ENCODE measurements at places on chromosomes 16 and 17. TPM values are rescaled to one million over a fixed set of nuclear protein-coding genes. Genes with fewer than 3 reads are reported as not detected.

GRCh38 chr16:27722207-27722606 lies 172.3 kb downstream of the KATNIP start:
- no peak for DNase-seq

DNA sequence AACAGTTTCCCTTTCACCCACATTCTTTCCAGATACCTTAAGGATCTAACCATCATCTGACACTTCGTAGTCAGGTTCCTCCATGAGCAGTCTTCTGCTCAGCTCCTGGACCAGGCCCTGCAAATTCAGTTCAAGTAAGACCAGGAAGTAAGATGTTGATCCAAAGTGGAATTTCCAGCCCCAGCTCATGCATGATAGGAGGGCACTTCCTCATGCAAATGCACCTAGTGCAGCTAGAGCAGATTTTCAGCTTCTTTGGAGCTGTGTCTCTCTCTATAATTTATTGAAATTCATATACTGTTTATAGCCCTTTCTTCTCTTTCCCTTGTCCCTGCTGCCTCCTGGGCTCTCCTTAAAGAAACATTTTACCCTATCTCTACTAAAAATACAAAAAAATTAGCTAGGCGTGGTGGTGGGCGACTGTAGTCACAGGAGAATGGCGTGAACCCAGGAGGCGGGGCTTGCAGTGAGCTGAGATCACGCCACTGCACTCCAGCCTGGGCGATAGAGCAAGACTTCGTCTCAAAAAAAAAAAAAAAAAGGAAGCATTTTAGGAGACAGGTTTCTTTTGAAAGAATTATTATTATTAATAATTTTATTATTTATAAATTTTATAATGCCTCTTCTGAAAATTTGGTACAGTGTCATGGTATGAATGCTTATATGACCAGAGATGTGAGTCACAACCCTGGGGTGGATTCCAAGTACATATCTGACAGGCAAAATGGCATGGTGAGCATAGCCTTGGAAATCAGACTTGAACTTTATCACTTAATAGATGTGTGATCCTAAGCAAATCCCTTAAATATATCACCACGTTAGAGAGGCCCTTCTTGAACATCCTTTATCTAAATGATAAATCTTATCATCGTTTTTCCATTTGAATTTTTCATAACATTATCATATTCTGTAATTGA lies 94.3 kb downstream of the SSH2 start:
- DNase-seq, result no peak

GRCh38 chr17:55161935-55162555 lies 102.7 kb upstream of the HLF start:
- no peak for DNase-seq

DNA sequence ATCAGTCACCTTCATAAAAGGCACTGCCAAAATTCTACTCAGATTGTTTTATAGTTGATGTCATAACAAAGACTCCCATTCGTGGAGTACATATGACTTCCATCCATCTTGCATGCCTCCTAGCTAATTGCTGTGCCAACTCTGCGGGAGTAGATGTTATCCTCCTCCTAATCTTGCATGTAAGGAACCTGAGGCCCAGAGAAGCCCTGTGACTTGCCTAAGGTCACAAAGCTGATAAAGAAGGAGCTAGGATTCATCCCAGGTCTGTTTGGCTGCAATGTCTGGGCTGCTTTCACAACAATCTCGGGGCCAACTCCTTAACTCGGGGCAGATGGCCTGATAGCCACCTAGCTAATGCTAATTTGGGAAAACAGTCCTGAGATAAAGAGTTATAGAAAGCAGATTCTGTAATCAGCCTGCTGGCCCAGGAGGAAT lies 87.3 kb downstream of the YPEL2 start:
- DNase-seq, result no peak

DNA sequence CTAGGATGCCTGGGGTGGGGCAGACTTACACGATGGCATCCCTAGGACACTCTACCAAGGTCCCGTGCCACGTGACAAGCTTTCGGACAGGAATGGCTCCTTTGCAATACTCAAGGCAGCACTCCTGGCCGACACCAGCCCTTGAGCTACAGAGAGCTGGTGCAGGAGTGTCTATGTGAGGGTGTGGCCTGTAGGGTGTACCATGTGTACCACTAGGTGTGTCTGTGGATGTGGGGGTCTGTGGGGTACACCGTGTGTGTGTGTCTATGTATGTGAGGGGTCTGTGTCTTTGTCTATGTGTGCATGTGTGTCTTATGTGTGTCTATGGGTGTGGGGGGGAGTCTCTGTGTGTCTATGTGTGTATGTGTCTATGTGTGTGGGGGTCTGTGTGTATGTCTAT lies 1.9 kb upstream of the TLE7 start:
- no peak for DNase-seq

DNA sequence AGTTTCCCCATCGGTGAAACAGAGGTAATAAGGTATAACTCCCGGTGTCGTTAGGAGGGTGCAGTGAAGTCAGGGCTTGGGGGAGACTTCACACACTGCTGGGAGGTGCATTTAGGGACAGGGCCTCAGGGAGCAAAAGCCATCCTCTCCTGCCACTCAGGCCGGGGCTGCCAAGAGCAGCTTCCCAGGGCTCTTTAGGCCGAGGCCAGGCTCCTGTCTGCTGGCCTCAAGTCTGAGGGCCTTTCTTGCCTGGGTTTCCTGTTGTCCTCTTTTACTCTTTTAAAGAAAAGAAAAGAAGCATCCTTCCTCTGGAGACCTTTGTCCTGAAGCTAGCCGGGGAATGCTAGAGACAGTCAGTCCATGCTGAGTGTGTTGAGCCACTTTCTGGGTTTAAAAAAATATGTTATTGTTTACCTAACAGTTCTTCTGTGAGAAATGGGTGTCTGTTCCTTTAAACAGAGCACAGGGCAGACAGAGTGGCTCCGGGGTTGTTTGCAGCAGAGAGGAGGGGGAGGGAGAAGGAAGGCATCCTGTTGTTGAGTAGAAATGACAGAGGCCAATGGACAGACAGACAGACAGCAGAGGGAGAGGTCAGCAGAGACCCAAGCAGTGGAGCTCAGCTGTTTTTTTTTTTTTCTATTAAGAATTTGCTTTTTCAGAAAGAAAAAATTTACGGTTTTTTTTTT lies 79.1 kb downstream of the C17orf67 start:
- DNase-seq, result no peak

GRCh38 chr17:69335058-69335457 lies 8.1 kb upstream of the ABCA5 start:
- DNase-seq, result no peak

DNA sequence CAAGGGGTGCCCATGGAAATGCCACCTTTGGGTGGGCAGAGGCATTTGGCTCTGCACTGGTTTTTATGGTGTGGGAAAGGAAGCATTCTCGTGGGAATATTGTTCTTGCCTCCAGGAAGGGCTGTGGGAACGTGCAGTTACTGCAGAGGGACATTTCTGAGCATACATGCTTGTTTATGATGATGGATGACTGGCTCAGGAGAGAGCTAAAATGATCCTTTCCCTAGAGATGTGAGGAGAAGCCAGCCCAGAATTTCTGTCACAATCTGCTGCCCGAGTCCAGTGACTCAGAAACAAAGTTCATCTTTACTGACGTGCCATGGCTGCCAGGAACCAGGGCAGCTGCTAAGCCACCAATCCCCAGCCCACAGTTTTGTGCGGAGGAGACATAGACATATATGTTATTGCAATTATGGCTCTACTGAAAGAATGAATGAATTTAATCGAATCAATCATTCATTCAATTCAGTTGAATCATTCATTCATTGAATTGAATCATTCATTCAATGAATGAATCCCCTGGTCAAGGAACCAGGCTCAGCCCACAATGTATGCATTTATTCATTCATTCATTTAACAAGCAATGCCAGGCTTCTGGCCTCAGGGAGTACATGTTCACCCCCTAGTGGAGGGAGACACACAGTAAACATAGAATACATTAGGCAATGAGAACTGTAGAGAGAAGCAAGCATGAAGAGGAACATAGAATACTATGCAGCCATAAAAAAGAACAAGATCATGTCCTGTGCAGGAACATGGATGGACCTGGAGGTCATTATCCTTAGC lies 414.4 kb upstream of the HSBP1 start:
- no peak for DNase-seq

GRCh38 chr17:1362065-1362848 lies 37.8 kb downstream of the YWHAE start:
- DNase-seq, result peak; percentile 55

DNA sequence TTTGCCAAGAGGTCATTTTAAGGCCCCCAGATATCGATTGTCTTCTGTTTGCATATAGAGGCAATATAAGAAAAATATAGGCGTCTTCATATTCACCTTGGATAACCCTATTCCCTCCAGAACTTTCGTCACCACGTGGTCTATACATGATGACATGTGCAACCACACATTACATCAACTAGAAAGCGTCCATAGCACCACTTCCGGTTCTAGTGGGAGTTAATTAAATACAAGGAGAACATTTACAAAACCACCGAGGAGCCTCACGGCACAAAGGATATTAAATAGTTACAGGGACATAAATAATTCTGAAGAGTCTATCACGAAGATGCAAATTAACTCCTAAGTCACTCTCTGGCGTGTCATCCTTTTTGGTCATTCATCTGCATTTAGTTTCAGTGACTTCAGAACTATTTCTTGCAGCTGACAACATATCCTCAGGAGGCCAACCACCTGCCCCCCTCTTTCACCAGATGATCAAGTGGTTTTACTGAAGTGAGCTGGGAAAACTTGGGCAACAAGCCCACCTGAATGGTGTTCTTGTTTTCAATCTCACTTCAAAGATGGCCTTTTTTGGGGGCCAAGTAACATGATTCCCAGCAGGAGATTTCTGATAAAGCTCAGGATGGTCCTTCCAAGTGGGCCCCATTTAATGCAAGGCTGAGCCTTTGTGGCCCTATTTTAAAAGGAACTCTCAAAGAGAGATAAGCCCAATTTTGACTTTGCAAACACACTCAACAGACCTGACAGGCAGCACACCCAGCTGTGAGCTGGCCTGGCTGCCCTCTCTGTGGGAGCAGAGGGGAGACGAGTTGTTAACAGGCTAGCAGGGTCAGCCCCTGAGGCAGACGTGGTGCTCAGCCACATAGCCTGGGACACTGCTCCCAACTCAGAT lies 15.3 kb downstream of the CMTM3 start:
- DNase-seq, result no peak

GRCh38 chr16:24007934-24008333 lies 172.2 kb downstream of the PRKCB start:
- no peak for DNase-seq

GRCh38 chr16:10529895-10530669 lies 50.3 kb downstream of the EMP2 start:
- no peak for DNase-seq

DNA sequence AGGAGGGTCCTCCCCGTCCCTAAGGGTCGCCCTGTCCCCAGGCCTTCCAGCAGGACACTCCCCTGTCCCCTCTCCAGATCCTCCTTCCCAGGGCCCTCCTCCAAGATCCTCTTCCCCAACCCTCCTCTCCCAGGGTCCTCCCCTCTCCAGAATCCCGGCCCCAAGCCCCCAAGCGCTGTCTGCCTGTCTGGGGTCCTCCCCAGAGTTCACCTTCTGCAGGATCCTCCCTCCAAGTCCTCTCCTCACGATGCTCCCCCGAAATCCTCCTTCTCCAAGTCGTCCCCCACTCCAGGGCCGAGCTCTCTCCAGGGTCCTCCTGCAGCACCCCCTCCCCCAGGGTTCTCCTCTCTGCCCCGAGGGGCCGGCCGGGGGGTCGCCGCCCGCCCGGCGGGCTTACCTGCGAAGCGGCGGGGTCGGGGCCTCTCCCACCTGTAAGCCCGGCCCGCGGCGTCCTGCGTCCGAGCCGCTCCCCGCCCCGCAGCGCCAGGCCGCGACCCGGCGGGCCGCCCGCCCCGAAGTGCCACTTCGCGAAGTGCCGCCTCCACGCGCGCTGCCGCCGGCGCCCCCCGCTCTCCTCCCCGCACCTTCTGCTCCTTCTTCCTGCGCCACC lies 678 bp upstream of the BAIAP2 start:
- no peak for DNase-seq

GRCh38 chr17:67902511-67903231 lies 77.4 kb downstream of the BPTF start:
- DNase-seq, result no peak

DNA sequence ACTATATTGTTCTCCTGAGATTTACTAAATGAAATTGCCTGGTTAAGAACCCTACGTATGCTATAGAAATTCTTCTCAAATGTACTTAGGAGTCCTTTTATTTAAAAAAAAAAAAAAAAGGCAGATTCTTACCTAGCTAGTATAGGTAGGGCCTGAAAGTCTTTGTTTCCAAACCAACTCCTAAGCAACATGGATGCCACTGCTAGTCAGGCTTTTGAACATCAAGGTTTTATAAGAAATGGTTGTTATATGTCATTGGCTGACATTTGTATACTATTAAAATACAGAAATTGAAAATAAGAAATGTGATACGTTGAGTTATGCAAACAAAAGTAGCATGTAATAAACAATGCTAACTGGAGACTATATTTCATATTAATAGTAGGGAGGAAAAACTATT lies 1.2 kb downstream of the EVI2A start:
- no peak for DNase-seq

GRCh38 chr17:54269881-54270280 lies 447.2 kb downstream of the KIF2B start:
- no peak for DNase-seq

- DNase-seq, result peak; percentile 73
These were observed 27.1 kb upstream of the IL21R start for GRCh38 chr16:27374804-27375425.

GRCh38 chr16:86242244-86243122 lies 267.8 kb upstream of the FOXF1 start:
- no peak for DNase-seq

GRCh38 chr17:67082107-67082506 lies 37.8 kb downstream of the CACNG1 start:
- DNase-seq, result no peak

DNA sequence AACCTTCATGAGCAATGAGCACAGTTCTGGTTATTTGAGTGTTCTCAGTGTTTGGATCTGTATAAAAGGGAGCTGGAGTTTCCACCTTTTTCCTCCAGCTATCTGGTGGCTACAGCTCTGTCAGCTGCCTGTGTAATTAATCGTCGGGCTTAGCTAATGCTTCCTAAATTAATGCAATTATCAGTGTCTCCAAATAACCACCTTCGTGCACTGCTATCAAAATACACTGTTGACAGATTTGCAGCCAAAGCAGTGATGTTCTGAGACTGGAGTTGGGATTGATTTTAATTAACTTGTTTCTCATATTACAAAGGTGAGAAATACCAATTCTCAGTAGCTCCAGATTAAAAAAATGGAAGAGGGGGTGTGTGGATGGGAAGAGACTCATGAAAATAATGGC lies 325.8 kb downstream of the CBLN1 start:
- no peak for DNase-seq

- DNase-seq, result no peak
These were observed 6.3 kb downstream of the TBC1D16 start for GRCh38 chr17:80029258-80029974.

- peak; percentile 77 for DNase-seq
These were observed 1.1 kb upstream of the SLC43A2 start for GRCh38 chr17:1629504-1630310.

LRRC37B gene
- polyA plus RNA-seq, result 5.3 TPM

RGS11 gene
- not detected for polyA plus RNA-seq

HS3ST3A1 gene
- polyA plus RNA-seq, result not detected

ESRP2 gene
- polyA plus RNA-seq, result 2.8 TPM

KRTAP2-3 gene
- polyA plus RNA-seq, result not detected

YWHAE gene
- polyA plus RNA-seq, result 42.3 TPM

ACD gene
- polyA plus RNA-seq, result 31.7 TPM

FOXN1 gene
- not detected for polyA plus RNA-seq

PNMT gene
- not detected for polyA plus RNA-seq
